T-helper 1 cell (primary cell): ENCODE measurements at places on chromosomes 5 and 9.
A peak's percentile ranks its signal among the peaks of the same experiment; 100 is the strongest.

DNA sequence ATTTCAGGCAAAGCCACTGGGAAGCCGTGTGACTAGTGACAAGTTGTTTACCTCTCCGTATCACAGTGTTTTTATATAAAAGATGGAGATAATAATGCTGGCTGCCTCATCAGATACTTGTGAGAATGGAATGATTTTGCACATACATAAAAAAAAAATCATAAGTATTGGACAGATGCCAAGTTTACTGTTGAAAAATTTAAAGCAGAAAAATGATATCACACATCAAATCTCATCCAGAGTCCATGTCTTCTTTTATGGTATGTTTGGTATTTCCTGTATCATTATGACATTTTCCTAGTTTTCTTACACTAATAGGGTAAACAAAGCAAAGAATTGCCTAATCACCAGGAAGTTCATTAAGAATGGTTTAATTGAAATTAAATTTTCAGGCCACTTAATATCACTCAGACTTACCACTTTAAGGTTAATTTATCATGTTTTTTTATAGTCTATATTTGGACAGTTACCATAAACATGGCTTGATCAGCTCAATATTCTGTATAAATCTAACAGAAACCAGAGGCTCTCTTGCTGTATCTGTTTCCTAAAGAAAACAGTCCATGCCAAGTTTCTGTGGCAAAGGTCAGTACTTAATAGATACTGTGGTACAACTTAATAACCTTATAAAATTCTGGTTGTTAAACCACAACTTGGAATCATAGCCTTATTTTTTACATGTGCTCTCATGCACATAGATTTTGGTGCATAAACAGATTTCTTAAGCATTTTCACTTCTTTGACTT is 656.5 kb upstream of the RIOK2 start:
- no peak for DNase-seq

- no peak for DNase-seq
Observed at GRCh38 chr9:137972988-137973470, 95.4 kb downstream of the CACNA1B start.

DNA sequence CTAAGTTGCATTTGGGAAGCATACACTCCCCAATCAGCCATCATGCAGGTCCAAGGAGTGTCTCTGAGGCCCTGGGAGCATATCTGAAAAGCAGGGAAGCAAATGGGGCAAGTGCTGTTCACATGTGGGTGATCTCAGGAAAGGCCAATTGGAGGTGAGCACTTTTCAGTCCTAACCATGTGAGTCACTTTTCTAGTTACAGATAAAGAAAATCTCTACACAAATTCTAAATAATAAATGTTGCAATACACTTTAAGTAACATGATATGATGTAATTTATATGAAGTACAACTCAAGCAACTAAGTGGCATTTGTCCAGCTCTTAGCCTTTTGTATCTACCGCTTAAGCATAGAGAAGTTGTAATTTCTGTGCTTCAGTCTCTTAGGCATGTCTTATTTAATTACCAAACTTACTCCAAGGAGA is 18.4 kb downstream of the ADAMTS16 start:
- no peak for DNase-seq

GRCh38 chr9:72839085-72839484 is 113.8 kb downstream of the ALDH1A1 start:
- DNase-seq = no peak

DNA sequence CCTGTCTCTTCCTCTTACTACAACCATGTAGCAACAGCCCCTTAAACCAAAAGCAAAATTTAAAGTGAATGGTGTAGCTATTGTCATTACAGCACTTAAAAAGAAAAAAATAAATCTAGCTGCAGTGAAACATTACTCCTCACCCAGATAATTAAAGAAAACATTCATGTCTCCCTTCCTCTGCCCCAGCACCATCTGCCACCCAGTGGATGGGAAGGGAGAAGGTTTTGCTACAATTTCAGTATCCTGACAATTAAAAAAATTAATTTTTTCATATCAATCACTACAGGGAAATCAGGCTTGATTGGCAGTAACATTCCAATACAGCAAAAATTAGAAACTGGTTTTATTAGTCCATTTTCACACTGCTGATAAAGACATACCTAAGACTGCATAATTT is 147.4 kb upstream of the PUM3 start:
- no peak for DNase-seq

DNA sequence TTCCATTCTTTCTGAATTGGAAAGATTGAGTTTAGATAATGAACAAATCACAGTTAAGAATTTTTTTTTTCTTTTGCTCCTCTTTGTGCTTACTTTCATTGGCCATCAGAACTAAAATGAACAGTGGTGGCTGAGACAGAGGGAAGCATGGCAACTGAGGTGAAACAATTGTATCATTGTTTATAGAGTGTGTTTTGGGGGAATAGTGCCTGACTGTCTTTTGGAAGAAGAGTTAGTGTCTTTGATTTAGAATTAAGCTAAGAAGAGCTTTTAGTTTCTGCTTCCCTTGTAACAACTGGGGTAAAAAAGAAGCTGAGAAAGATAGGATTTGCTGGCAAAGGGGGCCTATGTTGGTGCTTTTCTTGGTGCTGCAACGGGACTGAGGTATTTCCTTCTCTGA is 24.0 kb downstream of the HSD17B4 start:
- DNase-seq = no peak

GRCh38 chr5:126335886-126336285 is 87.3 kb upstream of the GRAMD2B start:
- DNase-seq = no peak

- no peak for DNase-seq
Observed at GRCh38 chr5:33276628-33276950, 164.2 kb upstream of the TARS1 start.

GRCh38 chr9:116153765-116154333 is at the start of gene PAPPA:
Gene PAPPA, plus strand, starts transcription at chr9:116153791. Its CDS starts 382 bp downstream, at chr9:116154173.
- DNase-seq = no peak

- no peak for DNase-seq
Observed at GRCh38 chr5:139611703-139612584, 36.2 kb upstream of the CXXC5 start.

DNA sequence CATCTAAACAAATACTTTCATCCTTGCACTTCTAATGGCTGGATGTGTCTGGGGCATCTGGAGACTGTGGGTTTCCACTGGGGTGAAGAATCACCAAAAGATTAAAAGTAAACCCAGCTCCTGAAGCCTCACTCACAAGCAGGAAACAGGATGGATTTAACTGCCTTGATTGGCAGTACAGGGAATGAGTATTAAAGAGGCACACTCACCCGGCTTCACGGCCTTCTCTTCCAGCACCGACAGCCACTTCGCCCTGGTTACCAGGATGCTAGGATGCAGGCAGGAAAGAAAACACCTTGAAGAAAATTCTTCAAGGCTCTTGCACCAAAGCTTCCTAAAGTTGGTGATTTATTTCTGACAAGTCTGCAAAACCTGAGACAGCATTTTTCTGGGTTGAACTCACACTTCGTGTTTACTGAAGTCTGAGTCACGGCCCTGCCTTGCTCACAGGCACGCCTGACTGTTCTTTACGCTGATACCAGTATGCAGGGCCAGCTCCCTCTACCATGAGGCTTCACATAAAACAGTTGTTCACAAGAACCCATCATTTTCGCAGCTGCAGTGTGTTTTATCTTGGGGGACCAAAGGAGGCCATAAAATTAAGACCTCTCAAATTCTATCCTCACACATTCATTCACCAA is 56.5 kb upstream of the ZNF354A start:
- no peak for DNase-seq

DNA sequence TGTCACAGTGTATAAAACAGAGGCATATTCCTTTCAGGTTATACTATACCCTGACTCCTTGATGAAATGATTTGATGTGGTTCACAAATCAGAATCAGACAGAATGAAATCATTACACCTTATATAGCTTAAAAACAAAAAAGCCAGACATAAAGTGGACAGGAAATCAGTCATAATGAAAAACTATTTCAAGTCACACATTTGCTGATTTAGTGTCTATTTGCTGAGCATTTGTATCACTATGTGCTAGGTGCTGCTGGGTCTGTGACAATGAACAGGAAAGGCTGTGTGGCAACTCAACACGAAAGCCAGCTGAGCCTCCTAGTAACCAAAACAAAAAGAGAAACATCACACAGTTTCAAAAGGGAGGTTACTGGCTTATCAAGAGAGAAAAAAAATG is 194.0 kb downstream of the EFNA5 start:
- DNase-seq = no peak

GRCh38 chr5:58412932-58413331 is 47.0 kb downstream of the PLK2 start:
- DNase-seq = no peak

- DNase-seq = no peak
Observed at GRCh38 chr9:6113312-6113711, 97.9 kb upstream of the RANBP6 start.

DNA sequence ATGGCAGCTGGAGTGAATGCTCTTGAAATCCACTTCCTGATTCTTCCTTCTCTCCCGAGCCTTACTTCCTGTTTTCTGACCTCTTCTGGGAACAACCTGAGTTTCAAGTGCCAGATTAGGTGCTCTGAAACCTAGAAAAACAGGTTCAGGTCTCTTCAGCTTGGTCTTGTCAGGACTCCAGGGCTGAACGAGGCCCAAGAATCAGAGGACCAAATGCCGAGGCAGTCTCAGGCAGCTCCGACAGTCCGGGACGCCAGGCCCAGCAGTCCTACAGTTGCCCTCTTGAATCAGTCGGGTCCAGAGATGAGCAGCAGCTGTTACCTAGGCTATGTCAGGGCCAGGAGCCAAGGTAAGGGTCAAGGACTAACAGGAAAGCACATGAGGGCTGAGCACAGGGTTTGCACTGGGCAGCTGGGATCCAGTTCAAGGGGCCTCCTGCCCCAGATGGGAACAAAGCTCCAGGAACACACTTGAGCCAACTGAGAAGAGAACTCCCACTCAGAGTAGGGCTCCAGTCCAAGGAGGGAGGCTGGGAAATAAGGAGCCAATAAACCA is 38.3 kb upstream of the ADRA1B start:
- DNase-seq = no peak

GRCh38 chr5:124866355-124867136 is 120.1 kb upstream of the ZNF608 start:
- no peak for DNase-seq

DNA sequence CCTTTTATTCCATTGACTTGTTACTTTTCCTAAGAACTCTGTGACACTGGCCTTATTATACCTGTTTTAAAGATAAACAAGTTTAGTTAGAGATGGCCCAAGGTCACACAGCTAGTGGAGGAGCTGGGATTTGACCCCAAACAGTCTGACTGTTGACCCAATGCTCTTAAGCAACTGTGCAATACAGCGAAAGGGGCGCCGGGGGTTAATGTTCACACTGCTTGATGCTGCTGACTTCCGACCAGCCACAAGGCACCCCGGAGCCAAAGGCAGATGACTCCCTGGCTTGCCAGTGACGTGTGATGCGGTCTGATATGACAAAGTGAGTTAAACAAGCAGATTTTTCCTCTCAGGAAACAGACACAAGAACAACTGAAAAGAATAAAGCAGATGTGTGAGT is 23.9 kb downstream of the PIK3R1 start:
- peak; percentile 79 for DNase-seq

DNA sequence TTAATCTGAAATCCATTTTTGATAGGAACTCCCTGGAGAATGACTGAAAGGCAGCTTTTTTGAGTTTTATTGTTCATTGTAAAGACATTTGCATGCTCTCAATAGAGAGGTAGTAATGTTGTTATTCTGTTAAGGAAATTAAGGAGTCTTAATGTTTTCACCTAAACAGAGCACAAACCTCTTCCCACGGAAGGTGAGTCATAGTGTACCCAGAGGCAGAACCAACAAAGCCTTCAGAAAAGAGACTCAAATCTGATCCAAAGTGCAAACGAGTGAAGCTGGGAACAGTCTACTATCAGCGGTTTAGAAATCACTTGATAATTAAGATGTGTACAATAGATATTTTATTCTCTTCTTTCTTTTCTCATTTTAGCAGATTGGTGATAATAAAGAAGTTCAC is 470.5 kb downstream of the PLK2 start:
- no peak for DNase-seq

DNA sequence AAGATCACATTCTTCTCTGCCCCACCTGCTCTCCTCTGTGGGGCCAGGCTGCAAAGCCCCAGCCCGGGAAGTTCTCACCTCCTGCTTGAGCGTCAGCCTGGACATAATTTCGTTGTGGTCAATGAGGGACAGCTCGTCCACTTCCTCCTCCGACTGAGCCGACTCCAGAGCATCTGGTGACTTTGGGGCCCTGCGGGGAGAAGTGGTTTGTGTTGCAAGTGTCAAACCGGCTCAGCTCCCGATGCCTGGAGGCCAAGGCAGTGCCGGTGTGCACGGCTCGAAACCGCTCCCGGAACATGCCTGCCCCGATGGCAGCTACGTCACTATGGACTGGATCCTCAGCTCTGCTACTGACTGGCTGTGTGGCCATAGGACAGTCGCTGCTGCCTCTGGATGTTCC is 52.8 kb downstream of the PRRT1B start:
- DNase-seq = no peak

DNA sequence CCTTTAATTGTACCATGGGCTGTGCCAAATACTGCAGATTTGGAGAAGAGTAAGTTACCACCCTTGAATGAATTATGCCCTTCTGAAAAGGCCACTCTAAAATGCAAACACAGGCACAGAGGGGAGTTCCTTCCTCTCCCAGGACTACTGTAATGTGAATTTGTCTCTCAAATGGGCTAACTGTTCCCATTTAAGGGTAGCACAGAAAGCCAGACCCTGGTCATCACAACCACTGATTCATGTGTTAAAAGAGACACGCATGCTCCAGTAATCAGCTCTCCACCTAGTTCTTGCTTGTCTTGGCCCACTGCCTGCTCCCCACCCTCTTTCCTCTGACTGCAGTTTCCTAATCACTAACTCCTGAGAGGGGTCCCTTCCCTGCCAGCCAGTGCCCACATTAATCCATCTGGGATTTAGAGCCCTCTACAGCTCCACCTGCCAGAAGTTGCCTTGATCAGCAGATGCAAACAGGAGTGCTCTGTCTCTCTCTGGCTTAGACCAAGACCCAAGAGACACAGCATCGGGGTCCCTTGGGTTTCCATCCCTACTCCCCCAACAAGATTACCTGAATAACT is 382.4 kb downstream of the TMEM167A start:
- no peak for DNase-seq

GRCh38 chr5:120872297-120872696 is 408.2 kb downstream of the PRR16 start:
- DNase-seq = no peak

DNA sequence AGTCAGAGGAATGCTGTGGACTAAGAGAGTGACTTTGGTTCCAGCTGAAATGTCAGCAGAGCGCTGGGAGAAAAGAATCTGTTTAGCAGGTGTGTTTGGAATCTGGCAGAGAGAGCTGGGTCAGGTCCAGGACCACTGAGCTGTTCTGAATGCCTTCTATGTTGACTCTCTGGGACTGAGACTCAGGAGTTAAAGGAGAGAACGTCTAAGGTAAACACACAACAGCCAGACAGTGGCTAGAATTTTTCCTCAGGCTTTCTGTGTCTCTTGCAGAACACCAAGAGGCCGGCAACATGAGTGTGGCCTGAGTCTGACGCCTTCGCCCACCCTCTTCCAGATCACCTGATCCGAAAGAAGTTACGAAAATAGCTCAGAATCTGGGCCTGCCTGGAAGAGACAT is 107.2 kb upstream of the ZNF462 start:
- no peak for DNase-seq
